Hematopoietic multipotent progenitor cell treated with erythropoietin and hydrocortisone succinate and interleukin-3 and kit ligand, for 15 days (in vitro differentiated cells): ENCODE measurements at places on chromosomes 2 and 18.

GRCh38 chr2:198371921-198372543 is 567.6 kb downstream of the PLCL1 start:
- no peak for DNase-seq

DNA sequence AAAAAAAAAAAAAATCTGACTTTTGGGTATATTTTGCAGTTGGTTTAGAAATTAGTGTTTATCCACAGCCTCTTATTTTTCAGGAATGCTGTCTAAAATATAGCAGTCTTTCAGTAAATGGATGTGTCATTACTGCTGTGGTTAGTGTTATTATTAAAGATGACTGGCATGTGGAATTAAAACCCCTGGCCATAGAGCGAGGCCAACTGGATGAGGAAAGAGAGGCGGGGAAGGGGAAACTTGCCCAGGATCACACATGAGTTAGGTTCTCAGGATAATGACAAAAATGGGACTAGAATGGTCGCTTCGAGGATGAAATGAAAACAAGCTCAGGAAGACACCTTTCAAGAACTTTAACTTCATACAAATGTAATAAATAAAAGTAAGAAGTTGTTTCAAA is 57.4 kb upstream of the APCDD1 start:
- no peak for DNase-seq

DNA sequence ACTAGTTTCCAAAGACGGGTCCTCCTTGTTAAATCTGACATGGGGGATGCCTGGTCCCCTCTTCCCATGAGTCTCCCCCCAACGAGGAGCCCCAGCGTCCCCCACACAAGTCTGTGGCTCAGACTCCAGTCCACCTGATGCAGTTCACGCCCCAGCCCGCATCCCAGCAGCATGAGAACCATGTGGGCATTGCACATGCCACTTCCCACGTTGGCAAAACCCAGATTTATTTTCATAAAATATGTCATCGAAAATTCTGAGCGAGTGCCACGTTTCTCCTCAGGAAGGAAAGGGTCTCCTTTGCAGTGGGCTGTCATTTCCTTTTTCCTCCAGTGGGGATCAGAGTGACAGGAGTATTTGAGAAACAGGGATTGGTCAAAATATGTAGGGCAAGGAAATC is 45.7 kb upstream of the TPO start:
- no peak for DNase-seq

GRCh38 chr2:18119883-18120282 is 241.4 kb downstream of the KCNS3 start:
- DNase-seq = no peak

DNA sequence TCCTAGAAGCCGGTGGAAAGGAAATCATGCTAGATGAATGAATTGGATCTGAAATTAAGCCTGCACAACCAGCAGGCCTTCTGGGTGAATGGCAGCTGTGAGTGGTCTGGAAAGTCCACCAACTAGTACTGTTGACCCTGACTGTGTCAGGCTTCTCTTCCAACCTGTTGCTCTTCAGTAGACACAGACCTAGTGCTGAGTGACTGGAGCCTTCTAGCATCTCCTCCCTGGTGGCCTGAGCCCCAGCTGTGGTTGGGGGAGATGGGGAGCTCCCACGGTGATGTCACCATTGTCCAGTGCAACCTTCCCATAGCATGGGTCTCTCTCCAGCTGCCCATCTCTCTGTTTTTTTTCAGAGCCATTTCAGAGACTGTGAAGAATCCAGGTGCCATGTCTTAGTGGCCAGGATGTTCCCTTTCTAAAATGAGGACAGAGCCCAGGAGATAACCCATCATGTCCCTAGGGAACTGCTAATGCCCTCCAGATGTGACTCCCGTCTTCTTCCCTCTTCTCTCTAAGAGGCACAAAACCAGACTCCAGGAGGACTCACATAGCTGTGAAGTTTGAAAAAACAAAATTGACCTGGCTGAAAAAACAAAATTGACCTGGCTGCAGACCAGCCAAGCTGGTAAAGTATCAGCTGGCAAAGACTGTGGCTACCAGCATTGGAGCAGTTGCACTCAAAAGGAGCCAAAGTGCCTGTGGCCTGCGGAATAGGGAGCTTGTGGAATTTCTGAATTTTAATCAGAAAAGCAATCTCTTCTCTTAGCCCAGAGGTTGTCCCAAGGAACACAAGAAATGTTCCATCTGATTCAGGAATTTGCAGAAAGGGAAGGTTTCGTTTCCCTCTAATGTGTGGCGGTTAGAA is 67.4 kb upstream of the RPL31 start:
- DNase-seq = no peak

- no peak for DNase-seq
Measured at GRCh38 chr2:225771701-225772100, 372.2 kb downstream of the NYAP2 start.

GRCh38 chr2:227386630-227387029 is 1.1 kb downstream of the SCYGR1 start:
- no peak for DNase-seq

GRCh38 chr2:12651641-12652040 is 65.1 kb upstream of the TRIB2 start:
- no peak for DNase-seq

GRCh38 chr18:53745224-53745967 is 479.1 kb downstream of the MBD2 start:
- no peak for DNase-seq

- no peak for DNase-seq
Measured at GRCh38 chr2:203758841-203759689, 52.6 kb downstream of the CD28 start.

DNA sequence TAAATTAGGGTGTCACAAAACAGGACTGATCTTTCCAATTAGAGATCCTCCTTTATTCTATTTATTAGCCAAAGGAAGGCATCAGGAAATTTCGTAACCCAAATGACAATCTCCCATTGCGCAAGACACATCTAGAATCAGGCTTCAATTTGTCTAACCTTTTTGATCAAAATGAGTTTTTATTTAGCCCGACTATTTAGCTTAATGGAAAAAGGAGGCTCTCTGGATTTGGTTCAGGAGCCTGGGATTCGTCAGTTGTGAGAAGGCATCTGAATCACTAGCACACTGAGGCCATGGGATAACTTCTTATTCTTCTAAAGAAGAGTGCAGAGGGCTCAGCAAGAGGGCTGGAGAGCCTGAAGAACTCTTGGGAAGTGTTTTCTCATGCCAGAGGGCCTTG is 332.1 kb upstream of the ETAA1 start:
- no peak for DNase-seq

DNA sequence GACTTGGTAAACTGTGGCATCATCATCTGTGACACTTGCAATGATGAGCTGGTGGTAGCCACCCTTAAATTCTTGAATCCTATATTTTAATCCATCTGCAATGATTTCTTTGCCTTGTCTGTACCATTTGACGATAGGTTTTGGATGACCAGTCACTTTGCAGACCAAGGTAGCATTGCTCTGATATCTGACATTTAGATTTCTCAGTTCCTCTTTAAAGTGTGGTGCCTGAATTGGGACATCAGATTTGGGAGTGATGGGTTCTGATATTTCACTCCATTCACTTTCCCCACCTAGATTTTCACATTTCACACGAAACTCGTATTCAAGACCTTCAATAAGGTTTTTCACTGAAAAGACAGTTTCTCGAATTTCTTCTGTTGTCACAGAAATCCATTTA is 55.8 kb downstream of the PLEKHA3 start:
- no peak for DNase-seq

DNA sequence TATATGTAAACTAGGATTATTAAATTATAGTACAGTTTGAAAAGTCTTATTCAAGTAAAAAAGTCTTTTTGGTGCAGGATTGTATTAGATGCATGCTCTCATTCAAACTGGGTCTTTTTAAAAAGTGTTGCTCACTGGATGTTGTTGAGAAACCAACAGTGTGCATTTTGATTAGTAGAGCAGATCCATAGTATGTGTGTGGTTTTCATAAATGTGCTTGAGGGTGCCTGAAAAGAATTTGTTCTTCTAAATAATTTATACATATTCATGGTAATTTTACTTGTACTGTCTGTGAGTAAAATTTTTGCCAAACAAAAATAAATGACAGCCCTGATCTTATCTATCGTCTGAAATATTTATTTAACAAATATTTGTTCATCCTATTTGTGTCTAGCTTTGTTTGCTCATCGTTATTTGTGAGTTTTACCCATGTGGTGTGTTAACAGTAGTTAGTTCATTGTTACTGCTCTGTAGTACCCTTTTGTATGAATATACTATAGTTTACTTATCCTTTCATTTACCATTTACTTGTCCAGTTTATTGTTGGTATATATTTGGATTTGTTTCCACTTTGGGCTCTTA is 50.4 kb downstream of the PTPN4 start:
- DNase-seq = no peak

DNA sequence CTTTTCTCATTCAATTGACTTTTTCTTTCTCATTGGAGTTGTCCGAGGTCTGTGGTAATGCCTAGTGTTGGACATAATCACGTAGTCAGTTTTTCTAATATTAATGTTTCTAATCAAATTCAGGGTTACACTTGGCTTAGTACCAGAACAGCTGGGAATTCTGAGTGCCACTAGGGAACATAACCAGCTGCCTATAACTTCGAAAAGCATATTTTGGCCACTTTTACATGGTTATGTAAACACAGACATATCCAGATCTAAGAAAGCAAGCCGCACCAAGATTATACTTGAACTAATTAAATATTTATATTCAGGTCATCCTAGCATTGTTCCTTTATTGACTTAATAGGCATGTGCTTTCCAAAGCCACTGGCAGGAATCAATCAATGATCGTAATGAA is 91.1 kb upstream of the ARHGAP28 start:
- DNase-seq = no peak

GRCh38 chr2:235283246-235283645 is 210.6 kb upstream of the AGAP1 start:
- no peak for DNase-seq

DNA sequence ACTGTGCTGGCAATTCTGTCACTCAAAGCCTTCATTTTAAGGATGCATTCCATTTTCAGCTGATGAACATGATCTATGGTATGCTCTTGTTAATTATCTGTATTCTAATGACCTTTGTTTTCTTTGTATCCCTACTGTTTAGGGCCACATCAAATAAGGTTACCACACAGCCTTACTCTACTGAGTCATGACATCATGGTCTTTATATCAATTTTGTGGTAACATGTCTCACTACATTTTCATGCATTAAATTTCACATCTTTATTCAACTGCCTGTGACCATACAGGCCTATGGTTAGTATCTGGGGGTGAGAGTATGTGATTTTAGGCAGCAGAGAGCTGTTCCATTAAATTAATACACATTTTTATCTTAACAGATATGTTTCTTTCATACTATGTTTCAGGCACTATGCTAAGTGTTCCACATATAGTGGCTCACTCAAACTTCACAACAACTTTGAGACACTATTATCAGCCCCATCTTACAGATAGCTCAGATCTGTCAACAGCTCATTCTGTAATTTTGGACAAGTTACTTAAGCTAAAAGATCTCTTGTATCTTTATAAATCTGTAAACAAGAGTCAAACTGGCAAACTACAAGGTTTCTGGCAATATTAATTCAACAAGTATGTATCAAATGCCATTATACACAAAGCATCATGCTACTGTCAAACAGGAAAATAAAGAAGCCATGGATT is 18.0 kb downstream of the LRPPRC start:
- no peak for DNase-seq

GRCh38 chr18:54284535-54284934 is 15.2 kb downstream of the POLI start:
- DNase-seq = no peak

GRCh38 chr2:23480957-23481797 is 96.2 kb downstream of the KLHL29 start:
- DNase-seq = no peak

GRCh38 chr2:173752152-173752551 is 213.0 kb downstream of the SP3 start:
- no peak for DNase-seq

DNA sequence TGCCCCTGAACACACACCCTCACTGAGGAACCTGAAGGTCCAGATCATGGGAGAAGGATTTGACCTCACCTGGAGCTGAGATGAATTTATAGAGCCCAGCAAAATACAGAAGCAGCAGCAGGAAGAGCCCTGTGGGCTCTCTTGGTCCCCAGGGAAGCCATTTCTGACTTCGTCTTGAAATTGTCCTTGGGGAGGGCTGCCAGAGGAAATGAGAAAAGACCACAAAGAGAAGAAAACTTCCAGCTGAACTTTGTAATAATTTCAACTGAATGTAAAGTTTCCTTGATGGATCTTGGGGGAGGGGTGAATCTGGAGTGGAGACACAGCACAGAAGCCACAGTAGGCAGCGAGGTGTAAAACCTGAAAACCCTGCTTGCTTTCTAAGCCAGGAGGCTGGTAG is 500.9 kb upstream of the NXPH2 start:
- DNase-seq = no peak

- no peak for DNase-seq
Measured at GRCh38 chr2:17625446-17625845, 85.0 kb downstream of the VSNL1 start.

GRCh38 chr18:79397247-79397829 is 1.6 kb downstream of the NFATC1 start:
- DNase-seq = no peak

- DNase-seq = no peak
Measured at GRCh38 chr2:202530038-202530437, 104.7 kb upstream of the FAM117B start.

GRCh38 chr2:134583997-134584520 is 134.7 kb downstream of the TMEM163 start:
- no peak for DNase-seq

DNA sequence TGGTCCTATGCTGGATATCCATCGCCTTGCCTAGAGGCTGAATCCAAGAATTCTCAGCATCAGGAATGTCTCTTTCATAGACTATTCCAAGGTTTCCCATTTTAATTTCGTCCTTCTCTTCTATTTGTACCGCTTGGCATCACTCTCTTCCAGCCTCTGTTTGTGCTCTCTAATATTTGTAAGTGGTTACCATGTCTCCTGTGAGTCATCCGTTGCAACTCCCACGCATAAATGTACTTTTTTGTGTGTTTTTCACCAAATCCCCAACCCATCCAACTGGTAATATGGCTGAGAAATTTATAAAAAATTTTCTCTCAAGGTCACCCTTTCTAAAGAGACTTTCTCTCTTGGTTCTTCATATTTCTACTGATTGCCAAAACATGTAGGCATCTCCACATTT is 21.8 kb downstream of the COLEC12 start:
- no peak for DNase-seq

- DNase-seq = no peak
Measured at GRCh38 chr2:42987112-42987922, 194.9 kb upstream of the HAAO start.

DNA sequence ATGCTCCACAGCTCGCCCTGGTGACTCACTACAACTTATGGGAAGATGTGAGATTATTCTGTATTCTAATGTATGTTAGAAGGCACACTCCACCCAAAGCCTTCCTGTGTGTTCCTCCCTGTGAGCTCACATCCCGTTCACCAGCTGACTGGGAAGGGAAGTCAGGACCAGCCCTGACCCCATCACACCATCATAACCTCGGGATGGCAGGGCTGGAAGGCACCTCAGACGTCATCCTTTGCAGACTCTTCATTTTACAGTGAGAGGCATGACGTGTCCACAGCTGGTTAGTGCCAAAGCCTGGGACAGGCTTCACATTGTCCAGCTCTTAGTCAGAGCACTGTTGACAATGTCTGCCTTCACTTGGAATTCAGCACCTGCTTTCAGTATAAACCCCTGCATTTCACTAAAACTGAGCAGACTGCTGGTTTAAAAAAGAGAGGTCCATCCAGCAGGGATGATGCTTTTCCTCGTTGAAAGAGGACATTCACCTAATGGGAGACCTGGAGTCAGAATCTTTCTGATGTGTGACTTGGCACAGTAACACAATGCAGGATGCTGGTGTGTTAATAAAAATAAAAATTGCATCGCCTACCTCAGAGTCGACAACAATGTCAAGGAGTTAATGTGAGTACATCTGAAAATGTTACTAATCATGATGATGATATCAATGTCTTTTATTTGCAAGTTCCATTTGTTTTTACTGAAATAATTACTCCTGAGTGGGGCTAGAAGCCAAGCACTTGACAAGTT is 418.0 kb upstream of the TNP1 start:
- DNase-seq = no peak
